AG09309 (cell line): ENCODE measurements at places on chromosomes 2 and 18.

GRCh38 chr2:160371251-160372009 lies 122.2 kb downstream of the RBMS1 start:
- no peak for DNase-seq

DNA sequence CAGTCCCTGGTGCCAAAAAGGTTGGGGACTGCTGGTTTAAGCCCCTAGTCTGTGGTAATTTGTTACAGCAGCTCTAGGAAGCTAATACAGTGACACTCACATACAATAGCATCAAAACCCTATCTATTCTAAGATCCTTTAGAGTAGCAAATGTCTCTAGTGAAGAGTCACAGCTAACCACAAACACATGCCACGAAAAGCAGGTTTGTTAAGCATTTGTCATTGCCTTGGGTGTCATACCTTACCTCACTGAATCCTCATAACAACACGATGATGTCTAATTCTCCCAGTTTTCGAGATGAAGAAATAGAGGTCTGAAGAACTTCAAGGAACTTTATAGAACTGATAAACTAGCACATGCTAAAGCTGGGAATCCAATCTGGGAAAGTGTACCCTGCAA lies 29.6 kb upstream of the RNF152 start:
- no peak for DNase-seq

DNA sequence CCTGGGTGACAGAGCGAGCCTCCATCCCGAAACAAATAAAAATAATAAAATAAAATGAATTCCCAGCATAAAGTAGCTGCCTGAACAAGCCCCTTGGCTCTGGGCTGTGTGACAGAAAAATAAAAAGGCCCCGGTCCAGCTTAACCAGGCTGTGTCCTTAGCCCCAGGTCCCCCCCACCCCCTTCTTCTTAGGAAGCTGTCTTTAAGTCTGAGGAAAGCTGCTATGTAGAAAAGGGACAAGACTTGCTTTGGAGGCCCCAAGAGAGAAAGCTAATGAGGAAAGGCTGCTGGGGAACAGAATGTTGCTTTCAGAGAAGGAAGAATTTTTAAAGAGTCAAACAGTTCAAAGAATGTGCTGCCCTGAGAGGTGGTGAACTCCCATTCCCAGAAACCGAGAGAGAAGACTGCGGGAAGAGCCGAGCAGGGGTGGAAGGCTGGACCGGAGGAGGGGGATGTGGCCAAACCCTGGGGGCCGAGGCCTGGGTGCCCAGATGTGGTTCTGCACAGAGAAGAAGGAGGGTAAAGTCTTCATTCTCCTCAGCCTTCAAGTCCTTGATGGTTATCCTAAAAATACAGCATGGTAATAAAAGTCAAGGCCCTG lies 61.9 kb downstream of the CENPO start:
- DNase-seq = no peak

- DNase-seq = no peak
Measured at GRCh38 chr2:2901384-2902345, 476.0 kb downstream of the EIPR1 start.

- DNase-seq = no peak
Measured at GRCh38 chr2:216503697-216504375, 5.2 kb downstream of the RPL37A start.

DNA sequence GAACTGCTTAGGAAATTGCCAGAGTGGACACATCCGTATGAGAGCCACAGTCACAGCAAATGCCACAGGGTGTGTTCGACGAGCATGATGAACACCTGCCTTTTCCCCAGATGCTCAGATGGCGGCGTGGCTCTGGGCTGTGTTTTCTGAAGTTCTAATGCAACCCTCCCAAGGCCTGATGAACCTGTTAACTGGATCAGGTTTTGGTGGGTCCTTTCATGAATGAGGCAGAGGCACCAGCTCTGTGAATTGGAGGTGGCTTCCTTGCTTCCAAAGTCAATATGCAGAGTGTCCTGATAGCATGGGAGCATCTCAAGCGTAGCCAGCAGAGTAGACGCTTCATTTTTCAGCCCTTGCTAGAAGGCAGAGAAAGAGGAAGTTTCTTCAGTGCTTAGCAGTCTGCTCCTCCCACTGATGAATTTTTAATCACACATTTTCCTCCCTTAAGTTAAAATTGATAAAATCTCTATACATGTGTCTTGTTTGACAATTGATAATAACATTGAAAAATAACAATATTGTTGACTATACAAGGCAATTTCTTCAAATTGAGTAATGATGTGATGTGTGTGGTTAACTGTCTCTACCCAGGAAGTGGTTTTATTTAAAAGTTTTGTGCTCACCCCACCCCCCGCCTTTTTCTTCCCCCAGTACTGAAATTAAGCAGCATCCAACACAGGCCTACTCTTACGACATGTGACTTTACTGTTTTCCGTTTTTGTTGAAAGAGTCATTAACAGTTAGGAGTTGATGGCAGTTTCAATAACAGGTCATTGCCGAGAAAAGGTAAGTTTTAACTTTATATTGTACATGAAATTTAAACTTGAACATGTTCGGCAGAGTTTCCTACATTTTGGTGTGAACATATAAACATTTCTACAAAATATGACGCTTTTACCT lies at the start of gene ARHGAP15:
Gene ARHGAP15 (plus strand): TSS at position 739 of the 900 bp plus-strand sequence.
- no peak for DNase-seq

DNA sequence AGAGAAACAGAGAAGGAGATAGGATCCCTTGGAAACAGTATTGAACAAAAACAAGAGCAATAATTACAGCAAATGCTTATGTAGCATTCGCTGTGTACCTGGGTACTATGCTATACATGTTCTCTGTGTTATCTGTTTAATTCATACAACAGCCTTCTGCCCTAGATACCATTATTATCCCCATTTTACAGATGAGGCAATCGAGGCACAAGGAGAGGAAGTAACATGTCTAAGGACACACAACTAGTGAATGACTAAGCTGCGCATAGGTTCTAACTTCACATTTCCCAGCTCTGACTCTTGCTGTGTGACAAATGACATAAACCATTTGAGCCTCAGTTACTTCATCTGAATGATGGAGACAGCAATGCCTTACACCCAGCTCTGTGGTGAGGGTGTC lies 70.5 kb downstream of the VSNL1 start:
- DNase-seq = no peak

GRCh38 chr2:170576296-170576695 lies 138.8 kb upstream of the SP5 start:
- DNase-seq = no peak

GRCh38 chr18:23363865-23364570 lies 89.1 kb upstream of the RIOK3 start:
- no peak for DNase-seq

GRCh38 chr2:175359710-175360109 lies 178.2 kb upstream of the ATP5MC3 start:
- no peak for DNase-seq

- DNase-seq = no peak
Measured at GRCh38 chr2:138182250-138182936, 218.1 kb downstream of the HNMT start.

DNA sequence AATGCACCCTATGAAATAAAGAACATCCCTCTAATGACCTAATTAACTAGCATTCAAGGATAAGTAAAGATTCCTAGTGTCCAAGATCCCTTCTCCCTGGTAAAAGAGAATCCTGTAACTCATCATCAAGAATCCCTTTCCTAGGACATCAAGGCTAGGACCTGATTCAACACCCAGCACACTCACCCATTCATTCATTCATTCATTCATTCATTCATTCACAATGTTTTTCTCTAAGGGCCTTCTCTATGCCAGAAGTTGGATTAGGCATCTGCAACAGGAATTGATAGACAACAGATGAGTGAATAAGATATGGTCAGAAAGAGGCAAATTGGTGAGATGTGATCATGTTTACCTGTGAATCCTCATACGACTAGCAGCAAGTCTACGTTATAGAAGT lies 126.8 kb downstream of the OSR1 start:
- no peak for DNase-seq

DNA sequence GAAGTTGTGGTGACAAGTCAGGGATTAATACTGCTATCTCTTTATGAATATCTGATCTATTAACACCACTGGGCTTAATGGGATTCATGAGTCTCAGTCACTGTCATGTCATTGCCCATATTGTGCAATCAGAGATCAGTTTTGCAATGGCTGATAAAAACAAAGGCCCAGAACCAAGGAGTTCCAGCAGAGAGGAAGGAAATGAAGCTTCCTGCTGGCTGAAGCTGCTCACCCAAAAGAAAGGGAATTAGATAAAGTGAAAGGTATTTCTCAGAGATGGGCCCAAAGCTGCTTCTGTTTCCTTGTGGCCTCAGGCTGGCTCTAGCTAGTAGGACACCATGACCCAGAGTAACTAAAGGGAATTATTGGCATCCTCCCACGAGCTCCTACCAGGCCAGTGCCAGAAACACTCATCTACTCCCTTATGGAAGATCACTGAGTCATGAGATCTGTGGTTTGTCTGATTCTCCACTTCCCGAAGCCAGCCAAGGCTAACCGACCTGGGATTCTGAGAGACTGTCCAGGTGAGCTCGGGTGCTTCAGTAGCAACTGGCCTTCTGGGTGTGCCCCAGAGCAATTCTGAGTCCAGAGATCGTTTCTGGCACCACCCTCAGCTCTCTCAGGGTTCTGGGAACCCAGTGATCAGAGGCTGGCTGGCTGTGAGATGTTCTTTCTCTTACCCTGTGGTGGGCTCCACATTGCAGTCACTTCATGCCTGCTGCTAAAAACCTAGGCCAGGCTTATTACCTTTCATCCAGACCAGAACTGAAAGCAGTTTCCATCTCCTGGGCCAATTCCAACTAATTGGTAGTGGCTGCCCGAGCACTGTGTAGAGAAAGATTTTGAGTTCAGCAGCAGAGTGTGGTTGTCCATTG lies 129.5 kb upstream of the PELI1 start:
- peak; percentile 73 for DNase-seq

GRCh38 chr2:50135821-50136220 lies 896.1 kb downstream of the NRXN1 start:
- DNase-seq = no peak

DNA sequence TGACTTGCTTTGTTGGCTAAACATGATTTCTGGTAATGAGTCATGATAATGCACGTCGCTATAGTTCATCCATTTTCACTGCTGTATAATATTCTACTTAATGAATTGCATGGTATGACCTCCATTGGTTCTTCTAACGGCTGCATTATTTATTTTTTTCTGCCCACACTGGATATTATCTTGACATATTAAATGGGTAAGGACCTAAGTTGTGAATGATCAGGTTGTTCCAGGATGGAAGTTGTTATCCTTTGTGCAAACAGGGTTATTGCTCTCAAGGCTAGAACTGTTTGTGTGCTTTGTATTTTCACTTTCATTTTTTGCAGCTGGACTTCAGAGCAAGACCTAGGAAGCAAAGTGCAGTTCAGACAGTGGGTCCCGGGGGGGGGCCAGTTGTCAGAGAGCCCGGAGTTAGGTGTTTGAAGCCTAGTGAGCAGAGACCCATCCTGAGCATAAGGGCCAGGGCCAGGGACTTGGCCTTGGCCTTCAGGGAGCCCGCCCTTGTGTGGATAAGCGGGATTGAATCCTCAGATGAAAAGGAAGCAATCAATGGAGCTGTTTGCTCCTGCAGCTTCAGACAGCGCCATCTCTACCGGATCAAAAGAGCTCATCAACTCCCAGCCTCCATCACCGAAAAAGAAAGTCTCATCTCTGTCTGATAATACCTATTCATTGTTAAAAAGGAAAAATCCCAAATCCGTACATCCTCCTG lies 48.2 kb downstream of the AGAP1 start:
- no peak for DNase-seq

DNA sequence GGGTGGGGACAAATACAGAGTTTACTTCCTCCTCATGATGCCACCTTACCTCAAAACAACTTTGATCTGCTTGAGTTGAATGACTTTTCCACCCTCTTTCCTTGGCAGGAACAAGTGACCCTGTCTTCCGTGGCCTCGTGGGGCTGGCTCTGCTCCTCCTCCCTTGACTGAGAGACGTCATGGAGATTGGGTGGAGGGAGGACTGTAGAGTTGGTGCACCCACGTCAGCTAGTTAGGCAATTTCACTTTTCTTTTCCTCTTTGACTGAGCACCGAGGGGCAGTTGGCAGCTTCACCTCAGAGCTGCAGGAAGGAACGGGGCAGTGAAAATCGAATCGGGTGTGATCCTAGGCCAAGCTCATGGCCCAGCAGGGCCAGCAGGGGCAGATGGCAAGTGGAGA lies at the start of gene SP140:
Gene SP140 (plus strand): TSS at position 251 of the 400 bp plus-strand sequence. CDS start 109 bp downstream, at position 360.
- no peak for DNase-seq

DNA sequence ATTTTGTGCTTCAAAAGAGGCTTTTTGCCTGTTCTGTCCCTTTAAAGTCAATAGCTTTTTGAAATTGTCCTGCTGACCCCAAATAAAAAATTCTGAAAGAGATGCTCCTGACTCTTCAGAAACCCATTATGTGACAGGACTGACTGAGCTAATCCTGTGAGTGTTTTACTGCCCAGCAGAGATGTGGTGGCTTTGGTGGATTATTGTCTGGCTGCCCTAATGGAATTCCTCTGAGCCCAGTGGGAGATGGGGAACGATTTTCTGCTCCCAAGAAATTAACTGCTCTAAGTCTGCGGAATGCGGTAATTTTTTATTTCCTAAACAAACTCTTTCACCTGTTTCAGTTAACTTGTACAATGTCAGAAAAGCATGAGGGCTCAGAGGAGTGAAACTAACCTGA lies 258.2 kb downstream of the IKZF2 start:
- DNase-seq = no peak

DNA sequence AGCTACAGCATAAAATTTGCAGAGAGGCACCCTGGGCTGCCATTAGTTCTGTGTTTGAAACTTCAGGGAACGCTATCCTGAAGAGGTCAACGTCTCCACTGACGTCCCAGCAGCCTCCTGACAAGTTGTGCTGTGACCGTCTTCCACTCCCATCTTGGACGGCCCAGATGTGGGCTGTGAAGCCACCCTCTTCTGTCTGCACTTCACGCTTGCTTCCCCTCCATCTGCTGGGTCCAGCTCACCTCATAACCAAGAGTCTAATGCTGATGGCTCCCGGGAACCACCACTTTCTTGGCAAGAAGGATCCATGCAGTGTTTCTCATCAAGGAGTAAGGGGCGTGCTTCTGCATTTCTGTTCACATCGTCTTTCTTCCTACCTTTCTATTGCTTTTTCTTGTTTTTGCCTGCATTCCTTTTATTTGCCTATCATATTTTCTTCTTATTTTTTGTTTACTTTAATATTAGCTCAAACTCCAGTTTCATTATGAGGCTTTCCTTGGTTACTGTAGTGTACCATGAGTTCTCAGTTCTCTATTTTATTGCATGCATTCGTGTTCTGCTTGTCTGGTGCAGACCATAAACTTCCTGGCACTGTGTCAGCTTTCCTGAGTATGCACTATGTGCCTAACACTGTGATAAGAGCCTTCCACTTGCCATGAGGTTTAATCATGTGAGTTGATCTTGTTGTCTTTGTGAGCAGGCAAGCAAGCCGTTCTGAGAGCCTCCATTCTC lies 631.8 kb upstream of the RAB6C start:
- no peak for DNase-seq

DNA sequence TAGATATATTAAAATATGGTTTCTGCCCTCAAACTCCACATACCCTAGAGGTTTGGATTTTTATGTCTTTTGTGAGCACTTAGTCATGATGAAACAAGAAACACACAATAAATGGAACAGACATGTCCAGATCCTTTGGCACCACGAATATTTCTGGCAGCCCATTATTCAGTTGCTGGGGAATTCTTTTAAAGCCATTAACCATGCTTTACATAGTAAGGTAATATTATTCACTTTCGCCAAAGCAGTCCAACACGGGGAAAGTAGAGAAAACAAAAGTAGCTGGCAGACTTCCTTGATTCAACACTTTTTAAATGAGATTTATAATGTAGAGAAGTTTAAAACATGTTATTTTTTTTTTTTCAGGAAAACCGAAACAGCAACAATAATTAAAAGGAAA lies 235.4 kb downstream of the PIEZO2 start:
- DNase-seq = no peak

GRCh38 chr2:107398683-107399082 lies 428.0 kb upstream of the RGPD4 start:
- no peak for DNase-seq

GRCh38 chr2:19702267-19702666 lies 199.5 kb downstream of the TTC32 start:
- no peak for DNase-seq
